Sciatic nerve (tissue), 2 donors: ENCODE measurements at places on chromosomes 5 and 9. TPM values are rescaled to one million over a fixed set of nuclear protein-coding genes. Genes with fewer than 3 reads are reported as not detected.

Gene OR2V1
- not detected for total RNA-seq

Gene PKN3
- total RNA-seq = 9.9 TPM

Gene KCNV2
- not detected for total RNA-seq

Gene ALDH1A1
- total RNA-seq = 277 TPM

Gene ASPN
- 14.4 TPM for total RNA-seq

Gene NR2F1-AS1
- 49.3 TPM for total RNA-seq

Gene PCDHGA4
- total RNA-seq = 10.6 TPM

Gene GLRA1
- not detected for total RNA-seq

Gene EIF4E1B
- total RNA-seq = not detected

Gene TLX3
- total RNA-seq = not detected

Gene GPX3
- 1,443 TPM for total RNA-seq

Gene ARHGEF39
- not detected for total RNA-seq

- no peak for DNase-seq
Measured at GRCh38 chr5:114054594-114054993, 307.3 kb upstream of the KCNN2 start.

- no peak for DNase-seq
Measured at GRCh38 chr5:77744116-77744515, 32.0 kb downstream of the TBCA start.

DNA sequence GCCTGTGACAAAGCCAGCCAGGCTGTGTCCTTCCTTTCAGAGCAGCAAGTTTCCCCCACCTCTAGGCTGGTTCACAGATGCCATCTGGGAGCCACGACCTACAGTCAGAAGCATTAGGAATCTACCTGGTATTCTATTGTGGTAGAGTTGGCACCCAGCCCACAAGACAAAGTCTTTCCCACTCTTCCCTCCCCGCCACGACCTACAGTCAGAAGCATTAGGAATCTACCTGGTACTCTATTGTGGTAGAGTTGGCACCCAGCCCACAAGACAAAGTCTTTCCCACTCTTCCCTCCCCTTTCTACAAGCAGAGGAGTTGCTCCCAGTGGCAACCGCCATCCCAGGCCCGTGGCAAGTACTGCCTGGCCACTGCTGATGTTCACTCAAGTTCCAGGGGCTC is 157.8 kb upstream of the TNC start:
- DNase-seq = no peak

- DNase-seq = no peak
Measured at GRCh38 chr5:38554403-38554802, 2.0 kb downstream of the LIFR start.

DNA sequence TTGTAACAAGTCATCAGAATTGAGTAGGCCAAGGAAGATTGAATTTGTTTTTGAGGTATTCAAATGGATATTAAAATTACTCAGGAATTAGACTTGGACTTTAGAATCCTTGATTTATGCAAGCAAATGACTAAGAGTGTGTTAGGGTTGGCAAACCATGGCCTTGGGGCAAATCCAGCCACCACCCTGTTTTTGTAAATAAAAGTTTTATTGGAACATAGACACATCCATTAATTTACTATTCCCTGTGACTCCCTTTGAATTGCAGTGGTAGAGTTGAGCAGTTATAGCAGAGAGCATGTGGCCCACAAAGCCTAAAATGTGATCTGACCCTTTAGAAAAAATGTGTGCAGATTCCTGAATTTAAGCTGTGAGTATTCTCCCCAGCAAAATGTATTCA is 115.6 kb downstream of the WDR70 start:
- DNase-seq = no peak

- no peak for DNase-seq
Measured at GRCh38 chr5:116436674-116437350, 137.8 kb downstream of the SEMA6A start.

GRCh38 chr5:145921211-145921610 is 15.2 kb upstream of the SH3RF2 start:
- no peak for DNase-seq

DNA sequence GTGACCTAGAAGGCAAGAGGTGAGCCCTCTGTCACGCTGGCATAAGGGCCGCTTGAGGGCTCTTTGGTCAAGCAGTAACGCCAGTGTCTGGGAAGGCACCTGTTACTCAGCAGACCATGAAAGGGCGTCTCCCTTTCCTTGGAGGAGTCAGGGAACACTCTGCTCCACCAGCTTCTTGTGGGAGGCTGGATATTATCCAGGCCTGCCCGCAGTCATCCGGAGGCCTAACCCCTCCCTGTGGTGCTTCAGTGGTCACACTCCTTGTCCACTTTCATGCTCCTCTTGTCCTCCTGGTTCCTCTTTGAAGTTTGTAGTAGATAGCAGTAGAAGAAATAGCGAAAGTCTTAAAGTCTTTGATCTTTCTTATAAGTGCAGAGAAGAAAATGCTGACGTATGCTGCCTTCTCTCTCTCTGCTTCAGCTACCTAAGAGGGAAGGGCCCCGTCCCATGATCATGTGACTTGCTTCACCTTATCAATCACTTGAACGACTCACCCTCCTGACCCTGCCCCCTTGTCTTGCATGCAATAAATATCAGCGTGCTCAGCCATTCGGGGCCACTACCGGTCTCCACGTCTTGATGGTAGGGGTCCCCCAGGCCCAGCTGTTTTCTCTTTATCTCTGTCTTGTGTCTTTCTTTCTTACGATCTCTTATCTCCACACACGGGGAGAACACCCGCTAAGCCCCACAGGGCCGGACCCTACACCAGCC is 16.7 kb upstream of the SCGB3A1 start:
- no peak for DNase-seq

GRCh38 chr9:34035656-34036055 is 13.0 kb downstream of the UBAP2 start:
- DNase-seq = no peak

- no peak for DNase-seq
Measured at GRCh38 chr5:88676637-88677375, 206.2 kb downstream of the MEF2C start.

DNA sequence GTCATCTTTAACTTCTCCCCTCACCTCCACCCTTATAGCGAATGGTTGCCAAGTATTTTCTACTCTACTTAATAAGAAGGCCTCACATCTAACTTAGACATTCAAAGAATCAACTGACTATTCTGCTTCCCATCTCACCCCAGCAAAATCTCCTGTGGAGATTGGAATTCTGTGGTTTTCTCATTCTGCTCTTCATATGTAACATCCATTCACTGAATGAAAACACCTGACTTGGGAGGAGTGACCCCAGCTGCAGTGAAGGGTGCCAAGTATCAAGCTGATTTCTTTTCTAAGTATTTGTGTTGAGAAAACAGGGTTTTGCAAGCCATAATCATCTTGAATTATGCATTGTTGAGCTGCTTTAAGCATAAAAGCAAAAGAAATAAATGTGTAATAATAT is 42.5 kb upstream of the TAF1L start:
- no peak for DNase-seq

- peak; percentile 80 for DNase-seq
Measured at GRCh38 chr5:42840269-42840668, 28.6 kb upstream of the SELENOP start.

GRCh38 chr9:115531410-115532125 is 413.6 kb upstream of the TNC start:
- DNase-seq = no peak

GRCh38 chr5:96726802-96727201 is 64.6 kb downstream of the CAST start:
- no peak for DNase-seq

DNA sequence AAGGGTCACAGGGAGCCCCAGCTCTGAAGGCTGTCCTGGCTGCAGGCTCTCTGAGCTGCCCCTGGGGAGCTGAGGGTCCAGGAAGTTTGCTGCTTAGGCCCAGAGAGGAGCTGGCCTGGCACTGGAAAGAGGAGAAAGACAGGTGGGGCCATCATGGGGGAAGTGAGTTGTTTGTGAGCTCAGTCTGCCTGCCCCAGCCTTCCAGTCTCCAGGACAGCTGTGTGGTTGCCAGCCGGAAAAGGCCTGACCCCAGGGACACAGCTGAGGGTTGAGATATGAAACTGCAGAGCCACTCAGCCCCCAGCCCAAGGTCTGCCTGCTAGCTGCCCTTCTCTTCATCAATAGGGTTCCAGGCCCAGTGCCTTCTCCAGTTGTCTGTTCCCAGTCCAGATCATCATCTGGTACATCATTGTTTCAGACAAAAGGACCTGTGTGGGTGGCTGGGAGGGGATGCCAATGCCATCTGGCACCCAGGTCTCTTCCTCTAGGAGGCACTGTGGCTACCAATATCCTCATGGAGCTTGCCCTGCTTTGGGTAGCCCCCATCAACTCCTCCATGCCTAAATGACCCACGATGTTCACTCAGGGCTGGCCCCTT is 4.3 kb upstream of the DDX41 start:
- no peak for DNase-seq

- no peak for DNase-seq
Measured at GRCh38 chr9:97840521-97840920, 12.5 kb upstream of the FOXE1 start.

DNA sequence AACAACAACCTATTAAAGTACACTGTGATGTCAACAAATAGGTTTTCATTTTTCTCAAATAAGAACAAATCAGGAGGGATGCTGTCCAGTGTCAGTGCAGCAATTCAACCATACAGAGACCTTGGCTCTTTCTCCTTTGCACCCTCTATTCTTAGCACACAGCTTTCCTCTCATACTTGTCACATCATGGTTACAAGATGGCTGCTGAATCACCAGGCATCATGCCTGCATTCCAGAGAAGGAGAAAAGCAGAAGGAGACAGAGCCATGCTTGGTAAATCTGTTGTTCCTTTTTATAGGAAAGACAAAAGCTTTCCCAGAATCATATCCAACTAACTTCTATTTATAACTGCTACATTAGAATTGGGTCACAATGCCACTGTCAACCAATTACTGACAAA is 124.7 kb upstream of the VLDLR start:
- DNase-seq = no peak

DNA sequence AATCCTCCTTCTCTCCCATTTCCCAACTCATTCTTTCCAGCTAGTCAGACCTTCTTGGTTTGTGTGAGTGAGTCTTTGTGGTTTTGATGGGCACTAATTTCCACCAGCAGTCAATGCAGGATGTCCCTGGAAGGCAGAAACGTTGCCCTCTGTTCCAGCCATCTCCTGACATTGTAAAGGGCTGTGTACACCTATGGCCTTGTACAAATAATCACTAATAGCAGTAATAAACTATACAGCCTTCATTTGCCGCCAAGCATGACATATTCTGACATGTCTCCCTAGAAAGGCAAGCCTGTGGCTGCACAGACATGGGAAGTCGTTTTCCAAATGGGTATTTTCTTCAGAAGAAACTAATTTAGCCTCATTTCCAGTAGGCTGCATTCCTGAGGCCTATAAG is 18.4 kb upstream of the DENND1A start:
- DNase-seq = no peak

GRCh38 chr9:7549249-7549648 is 250.3 kb downstream of the DMAC1 start:
- DNase-seq = no peak

DNA sequence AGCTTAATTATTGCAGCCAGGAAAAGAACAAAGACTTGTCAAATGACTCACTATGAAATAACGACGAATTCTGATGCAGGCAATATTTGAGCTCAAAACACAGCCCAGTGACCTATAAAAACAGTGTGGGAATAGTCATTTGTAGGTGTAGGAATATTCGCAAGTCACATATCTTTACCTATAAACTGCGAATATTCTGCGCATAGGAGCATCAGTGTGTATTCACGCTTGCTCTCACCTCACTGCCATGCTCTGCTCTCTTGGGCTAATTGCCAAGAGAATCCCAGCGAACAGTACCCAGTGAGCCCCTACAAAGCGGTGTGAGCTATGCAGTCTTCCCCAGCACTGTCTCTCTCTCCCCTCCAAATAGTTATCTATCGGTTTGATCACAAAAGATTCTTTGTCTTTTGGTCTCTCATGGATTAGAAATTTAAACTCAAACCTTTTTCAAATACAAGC is 74.2 kb downstream of the ST8SIA4 start:
- no peak for DNase-seq

DNA sequence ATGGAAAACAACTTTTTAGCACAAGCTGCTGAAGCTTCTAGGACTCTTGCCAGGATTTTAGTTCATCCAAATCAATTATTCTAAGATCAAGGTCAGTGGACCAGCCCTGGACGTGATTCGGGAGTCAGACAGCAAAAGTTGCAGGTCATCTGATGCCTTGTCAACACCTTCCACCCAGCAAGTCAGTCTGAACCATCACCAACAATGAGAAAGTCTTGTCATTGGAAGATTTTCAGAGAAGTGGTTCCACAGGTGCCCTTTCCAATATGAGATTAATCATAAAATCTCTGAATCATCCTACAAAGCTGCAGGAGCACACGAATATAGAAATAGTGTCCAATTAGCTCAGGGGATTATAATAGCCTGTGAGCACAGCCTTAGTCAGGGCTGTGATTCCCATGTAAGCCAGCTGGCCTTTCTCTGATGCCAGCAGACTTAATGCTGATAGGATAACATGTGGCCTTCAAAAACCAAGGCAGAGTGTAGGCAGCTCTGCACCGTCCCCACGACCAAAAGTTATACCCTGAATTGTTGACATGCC is 445.0 kb upstream of the TRPC7 start:
- DNase-seq = no peak

DNA sequence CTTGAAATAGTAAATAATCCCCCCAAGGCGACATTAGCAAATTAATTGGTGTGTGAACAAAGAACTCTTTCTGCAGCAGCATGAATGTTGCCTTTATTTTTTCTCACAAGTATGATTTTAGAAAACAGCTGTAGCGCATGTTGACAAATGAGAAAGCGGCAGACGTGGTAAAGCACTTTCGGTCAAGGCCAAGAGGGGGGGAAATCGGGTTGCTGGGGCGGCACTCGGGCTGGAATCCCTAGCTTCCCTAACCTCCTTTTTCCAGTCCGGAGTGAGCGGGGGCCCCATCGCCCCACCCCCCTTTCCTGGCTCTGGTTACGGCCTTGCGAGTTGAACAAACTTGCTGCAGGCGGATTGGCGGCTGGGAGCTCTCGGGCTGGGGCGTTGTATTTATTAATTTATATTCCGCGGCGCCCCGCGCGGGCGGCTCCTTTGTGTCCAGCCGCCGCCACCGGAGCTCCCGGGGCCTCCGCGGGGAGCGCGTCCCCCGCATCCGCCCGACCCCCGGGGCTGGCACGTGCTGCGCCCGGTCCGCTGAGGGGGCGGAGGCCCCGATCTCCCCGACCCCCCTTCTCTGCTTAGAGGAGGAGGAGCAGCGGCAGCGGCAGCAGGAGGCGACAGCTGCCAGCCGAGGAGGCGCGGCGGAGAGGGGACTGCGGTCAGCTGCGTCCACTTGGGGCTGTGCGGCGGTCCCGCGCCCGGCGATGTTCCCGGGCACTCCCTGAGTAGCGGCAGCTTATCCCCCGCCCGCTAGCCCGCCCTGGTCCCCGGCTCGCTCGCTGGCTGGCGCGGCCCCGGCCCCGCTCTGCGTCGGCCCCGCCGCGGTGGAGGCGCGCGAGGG is at the start of gene RHOBTB3:
Gene RHOBTB3 (plus strand): TSS at position 607 of the 841 bp plus-strand sequence. CDS start 347 bp downstream, outside the sequence.
- peak; percentile 95 for DNase-seq
